ENCODE measurements at places on chromosomes 2 and 18.

- no peak for DNase-seq
Measured at GRCh38 chr2:127561371-127561770, 25.9 kb downstream of the MYO7B start.

DNA sequence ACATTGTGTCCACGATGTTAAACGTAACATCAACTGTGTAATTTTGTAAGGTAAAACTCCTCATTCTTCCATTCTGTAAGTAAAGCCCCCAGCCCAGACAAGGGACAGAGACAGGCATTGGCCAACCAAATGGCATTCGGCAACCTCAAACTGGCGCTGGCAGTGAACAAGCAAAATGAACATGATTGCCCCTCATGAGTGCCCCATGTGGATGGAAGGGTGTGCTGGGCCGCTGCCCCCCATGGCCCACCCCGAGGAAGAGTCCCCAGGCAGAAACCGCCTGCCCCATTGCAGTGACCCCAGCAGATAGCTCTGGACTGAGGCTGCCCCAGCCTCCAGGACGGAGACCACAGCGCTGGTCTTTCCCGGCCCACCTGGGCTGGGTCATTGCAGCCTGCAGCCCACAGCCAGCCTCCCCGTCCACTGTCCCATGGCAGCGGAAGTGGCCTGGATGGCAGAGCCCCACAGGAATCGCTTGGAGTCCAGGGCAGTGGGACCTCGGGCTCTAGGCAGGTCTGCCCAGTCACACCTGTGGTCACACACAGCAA, 220.2 kb downstream of the HDAC4 start:
- no peak for DNase-seq

DNA sequence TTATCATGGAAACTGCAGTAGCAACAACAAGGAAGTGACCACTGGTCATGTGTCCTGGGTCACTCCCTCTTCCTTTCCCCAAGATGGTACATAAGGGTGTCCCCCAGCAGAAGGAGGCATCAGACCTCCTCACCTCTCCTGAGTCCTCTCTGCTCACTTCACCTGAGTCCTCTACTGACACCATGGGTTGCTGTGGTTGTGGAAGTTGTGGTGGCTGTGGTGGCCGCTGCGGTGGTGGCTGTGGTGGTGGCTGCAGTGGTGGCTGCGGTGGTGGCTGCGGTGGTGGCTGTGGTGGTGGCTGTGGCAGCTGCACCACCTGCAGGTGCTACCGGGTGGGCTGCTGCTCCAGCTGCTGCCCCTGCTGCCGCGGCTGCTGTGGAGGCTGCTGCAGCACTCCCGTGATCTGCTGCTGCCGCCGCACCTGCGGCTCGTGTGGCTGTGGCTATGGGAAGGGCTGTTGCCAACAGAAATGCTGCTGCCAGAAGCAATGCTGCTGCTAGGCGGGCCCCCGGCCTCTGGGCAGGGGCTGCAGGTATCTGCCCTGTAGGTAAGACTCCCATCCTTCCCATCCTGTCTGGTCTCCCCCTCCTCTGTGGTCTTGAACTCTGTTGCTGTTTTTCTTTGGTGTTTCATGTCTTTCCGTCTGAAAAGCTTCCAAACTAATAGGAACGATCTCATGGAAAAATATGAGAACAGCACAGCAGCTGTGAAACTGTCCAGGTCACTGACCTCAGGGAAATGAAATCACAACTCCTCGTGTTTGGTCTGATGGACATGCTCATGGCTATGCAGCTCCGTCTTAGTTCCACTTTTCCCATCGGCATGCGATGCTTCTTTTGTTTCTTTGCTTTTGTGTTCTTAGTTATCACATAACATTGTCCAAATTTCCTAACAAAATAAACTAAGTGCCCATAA, at the start of gene SCYGR4:
SCYGR4 (plus strand) TSS at position 183 of the 915 bp plus-strand sequence; CDS start at position 183, 0 bp downstream.
- no peak for DNase-seq

- DNase-seq = no peak
Measured at GRCh38 chr18:8339952-8340351, 269.3 kb upstream of the RAB12 start.

DNA sequence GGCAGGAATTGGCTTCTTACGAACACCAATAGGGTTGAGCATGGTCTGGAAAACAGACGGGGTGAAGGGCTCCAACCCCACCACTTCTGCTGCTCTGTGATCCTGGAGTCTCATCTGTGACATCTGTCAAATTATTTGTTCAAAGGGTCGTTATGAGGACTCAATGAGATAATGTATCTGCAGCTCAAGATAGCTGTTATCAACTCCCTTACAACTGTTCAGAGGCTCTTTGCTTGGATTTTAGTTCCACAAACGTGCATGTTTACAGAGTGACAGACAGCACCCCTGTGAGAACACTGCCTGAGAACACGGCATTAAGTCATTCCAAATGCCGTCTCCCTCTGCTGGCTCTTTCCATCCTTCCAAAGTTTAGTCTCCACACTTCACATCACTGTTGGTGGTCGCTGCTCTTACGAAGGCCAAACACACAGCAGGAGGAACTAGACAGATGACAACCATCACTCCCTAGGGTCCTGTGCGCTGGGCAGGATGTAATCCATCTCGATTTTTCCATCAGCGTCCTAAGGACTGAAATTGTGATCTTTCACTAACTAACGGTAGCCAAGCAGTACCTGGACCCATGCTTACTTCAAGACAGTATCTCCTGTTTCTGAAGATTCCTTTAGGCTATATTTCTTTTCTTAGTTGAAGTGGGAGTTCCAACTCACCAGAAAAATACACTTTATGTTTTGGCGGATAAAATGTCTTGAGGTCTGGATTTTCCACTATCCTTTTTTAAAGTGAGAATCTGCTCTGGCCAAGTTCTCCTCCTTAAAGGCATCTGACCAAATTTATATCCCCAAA, 220.3 kb downstream of the ANAPC1 start:
- DNase-seq = no peak

DNA sequence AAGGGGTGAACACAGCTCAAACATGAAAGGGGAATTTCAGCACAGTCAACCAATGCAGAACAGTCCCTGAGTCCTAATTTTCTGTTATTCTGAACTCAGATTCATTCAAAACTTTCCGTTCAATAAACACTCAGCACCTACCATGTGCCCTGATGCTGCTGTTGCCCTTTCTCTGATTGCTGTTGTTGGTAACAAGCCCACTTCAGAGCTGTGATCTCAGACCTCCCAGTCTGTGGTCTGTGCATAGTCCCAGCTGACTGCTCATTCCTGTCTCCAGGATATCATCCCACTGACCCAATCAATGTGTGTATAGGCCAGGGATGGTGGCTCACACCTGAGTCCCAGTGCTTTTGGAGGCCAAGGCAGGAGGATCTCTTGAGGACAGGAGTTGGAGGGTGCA, 82.7 kb upstream of the SLC35G4 start:
- no peak for DNase-seq

Measured in effector memory CD4-positive, alpha-beta T cell (primary cell).